Ovary (tissue), 10 donors: ENCODE measurements at places on chromosomes 11 and 22. TPM values are rescaled to one million over a fixed set of nuclear protein-coding genes. Genes with fewer than 3 reads are reported as not detected.
A peak's percentile ranks its signal among the peaks of the same experiment; 100 is the strongest.

DNA sequence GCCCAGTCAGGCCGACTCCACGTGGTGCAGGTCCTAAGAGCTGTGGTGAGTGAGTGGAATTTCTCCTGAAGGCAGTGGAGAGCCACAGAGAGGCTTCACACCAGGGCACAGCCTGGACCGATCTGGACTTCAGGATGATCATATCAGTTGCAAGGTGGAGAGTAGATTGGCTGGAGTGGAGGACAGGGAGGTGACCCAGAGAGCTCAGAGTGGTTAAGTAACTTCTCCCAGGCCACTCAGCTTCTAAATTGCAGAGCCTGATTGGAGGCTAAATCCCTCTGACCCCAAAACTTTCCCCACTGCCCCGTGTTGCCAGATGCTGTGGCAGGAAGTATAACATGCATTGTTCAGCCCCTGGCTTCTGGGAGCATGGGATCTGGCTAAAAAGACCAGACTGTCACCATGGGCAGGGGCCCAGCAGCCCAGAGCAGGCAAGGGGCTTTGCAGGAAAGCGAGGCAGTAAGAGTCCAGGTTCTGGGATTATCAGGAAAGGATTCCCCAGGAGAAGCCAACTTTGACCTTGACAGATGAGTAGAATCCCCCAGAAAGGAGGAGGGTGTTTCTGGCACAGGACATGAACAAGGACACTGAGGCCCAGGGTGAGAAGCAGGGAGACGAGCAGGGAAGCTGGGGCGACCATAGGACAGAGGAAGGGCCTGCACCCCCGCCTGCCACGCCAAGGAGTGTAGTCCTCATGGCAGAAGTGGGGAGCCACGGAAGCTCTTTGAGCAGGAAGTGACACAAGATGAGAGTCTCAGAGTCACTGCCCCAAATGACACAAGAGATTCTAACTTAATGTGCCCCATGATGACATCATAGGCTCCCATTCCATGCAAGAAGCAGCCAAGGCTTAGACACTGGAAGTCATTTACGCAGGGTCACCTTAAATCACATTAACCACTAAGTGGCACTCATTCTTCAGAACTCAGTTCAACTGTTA is 4.8 kb downstream of the SLC35C1 start:
- DNase-seq = no peak

Gene KRTAP5-11
- polyA plus RNA-seq = not detected

Gene SMIM35
- not detected for polyA plus RNA-seq

Gene P2RY6
- polyA plus RNA-seq = 0.57 TPM

Gene LGR4
- polyA plus RNA-seq = 26.8 TPM

Gene FOLR3
- not detected for polyA plus RNA-seq

Gene TMEM151A
- polyA plus RNA-seq = 0.15 TPM

Gene CCDC34
- 13.9 TPM for polyA plus RNA-seq

DNA sequence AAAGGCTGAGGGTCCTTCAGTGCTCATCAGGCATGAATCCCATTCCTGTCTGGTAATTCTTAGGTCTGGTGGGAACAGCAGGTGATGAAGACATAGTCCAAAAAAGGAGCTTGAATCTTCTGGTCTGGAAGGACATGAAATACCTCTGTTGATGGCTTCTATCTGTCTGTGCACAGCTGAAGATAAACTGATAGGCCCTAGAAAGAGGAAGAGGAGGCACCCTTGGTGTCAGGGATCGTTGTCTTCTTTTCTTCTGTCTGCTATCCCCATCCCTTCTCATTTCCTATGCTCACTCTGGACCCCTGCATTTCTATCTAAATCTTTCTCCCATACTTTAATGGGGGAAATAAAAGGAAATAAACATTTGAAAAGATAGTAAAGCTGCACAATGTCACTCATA is 9.4 kb downstream of the AGBL2 start:
- DNase-seq = no peak

GRCh38 chr11:73838443-73839122 is 38.1 kb downstream of the COA4 start:
- DNase-seq = no peak

- no peak for DNase-seq
Observed at GRCh38 chr11:34395916-34396550, 38.2 kb upstream of the ABTB2 start.

Gene RBM4
- polyA plus RNA-seq = 117 TPM

- DNase-seq = peak; percentile 66
Observed at GRCh38 chr22:49961005-49961600, 531 bp downstream of the PIM3 start.

Gene SCUBE1
- polyA plus RNA-seq = 11.1 TPM

Gene OR4D10
- polyA plus RNA-seq = not detected
